ENCODE measurements at places on chromosomes 12 and 14. TPM values are rescaled to one million over a fixed set of nuclear protein-coding genes. Genes with fewer than 3 reads are reported as not detected.

DNA sequence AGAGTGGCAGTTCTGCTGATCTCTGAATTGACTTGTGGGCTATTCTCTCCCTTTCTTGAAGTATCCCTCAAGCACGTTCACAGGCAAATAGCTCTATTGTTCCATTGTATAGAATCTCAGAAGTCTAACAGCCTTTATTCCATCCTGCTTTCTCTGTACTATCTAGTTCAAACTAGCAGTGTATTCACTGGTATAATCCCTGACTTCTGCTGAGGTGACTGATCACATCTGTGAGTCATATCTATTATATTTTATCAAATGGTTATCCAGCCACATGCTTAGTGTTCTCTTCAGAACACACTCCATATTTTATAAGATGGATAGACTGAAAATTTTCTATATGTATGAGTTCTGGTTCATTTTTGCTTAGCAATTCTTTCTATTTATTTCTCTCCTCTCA is 866.1 kb downstream of the C12orf50 start:
- no peak for DNase-seq

GRCh38 chr12:52147367-52147963 is 44.3 kb downstream of the KRT80 start:
- peak; percentile 96 for DNase-seq

The AHNAK2 gene
- 46.5 TPM for polyA plus RNA-seq

The NTN4 gene
- 37.1 TPM for polyA plus RNA-seq

The SERPINA3 gene
- 3.1 TPM for polyA plus RNA-seq

DNA sequence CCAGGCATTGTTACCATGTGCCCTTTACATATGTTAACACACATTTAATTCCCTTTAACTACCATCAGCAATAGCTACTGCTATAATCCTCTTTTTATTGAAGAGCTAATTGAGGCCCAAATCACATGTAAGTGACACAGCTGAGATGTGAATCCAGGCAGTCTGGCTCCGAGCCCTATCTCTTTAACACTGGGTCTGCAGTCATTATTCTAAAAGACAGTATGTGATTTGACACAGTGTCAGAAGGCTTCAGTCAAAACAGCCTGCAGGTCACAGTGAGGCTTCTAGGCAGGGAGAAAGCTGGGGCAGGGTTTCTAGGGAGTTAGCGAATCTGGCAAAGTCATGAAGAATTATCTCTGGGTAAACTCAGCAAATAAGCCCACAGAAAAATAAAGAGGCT is 148.2 kb downstream of the KIF21A start:
- DNase-seq, result no peak

DNA sequence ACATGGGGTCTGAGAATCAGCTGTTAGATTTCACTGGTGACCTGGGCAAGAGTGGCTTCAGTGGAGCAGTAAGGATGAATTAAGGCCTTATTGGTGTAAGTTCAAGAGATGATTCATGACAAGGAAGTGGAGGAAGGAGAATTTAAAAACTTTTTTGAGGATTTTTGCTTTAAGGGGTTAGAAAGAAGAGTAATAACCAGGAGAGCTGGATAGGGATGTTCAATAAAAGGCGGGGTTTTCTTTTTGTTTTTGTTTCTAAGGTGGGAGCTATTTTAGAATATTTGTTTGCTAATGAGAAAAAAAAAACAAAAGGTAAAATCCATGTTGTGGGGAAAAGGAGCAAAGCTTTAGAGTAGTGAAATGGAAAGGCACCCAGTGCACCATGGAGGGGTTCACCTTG is 15.2 kb upstream of the TUBA1B start:
- no peak for DNase-seq

DNA sequence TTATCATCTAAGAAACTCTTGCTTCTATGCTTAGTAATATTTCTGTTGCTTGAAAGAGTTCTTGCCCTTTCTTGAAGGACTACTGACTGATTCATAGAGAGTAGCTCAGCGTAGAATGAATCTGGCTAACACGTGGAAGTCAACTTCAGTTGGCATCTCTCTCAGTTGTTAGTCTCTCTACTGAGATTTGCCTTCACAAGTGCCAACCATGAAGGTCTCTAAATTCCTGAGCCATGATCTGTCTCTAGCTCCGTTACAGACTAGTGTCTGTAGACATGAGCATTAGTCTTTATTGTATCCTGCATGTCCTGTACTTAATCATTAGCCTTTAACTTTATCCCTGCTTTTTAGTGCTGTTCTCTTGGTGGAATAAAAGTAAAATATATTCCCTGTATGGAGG is 19.1 kb upstream of the ALX1 start:
- no peak for DNase-seq

The FAM186B gene
- 0.05 TPM for polyA plus RNA-seq

DNA sequence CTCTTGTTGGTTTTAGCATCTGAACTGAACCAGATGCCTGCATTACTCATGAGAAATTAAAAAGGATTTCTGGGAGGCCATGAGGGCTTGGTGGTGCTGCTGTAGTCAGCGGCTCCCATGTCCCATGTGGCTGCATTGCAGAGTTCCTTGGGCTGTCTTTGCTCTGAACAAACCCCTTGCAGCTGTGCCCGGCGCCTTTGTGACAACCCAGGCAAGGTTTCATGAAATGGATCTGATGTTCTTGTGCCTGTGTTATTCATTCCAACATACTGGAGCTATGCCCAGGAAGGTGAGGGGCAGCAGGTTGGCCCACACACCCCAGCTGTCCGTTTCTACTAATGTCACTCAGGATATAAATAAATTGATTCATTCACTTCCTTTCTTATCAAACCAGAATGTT is 40.8 kb downstream of the TGFB3 start:
- DNase-seq, result no peak

DNA sequence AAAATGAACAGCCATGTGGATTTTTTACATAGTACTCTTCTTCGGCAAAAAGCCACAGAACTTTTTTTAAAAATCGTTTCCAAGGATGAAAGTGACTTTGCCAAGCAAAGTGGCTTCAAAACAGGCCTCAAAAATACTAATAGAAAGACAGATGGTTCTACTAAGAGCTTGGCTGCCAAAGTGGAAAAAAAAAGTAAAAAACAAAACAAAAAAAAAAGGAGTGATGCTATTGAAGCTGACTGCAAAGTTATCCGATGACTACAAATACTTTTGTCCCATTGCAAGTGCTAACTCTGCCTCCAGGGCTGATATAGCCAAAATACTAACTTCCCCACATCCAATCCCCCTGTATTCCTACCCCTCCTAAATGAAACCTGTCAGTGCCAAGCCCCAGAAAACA is 277.6 kb downstream of the SOX5 start:
- no peak for DNase-seq

- DNase-seq, result no peak
Measured at GRCh38 chr12:47087088-47087688, 7.4 kb upstream of the AMIGO2 start.

GRCh38 chr12:131919366-131920156 is 9.5 kb upstream of the PUS1 start:
- no peak for DNase-seq

GRCh38 chr14:24369463-24369862 is 1.5 kb downstream of the NFATC4 start:
- no peak for DNase-seq

GRCh38 chr12:97082029-97082428 is 175.0 kb downstream of the NEDD1 start:
- no peak for DNase-seq

The FITM1 gene
- polyA plus RNA-seq, result 0.36 TPM

DNA sequence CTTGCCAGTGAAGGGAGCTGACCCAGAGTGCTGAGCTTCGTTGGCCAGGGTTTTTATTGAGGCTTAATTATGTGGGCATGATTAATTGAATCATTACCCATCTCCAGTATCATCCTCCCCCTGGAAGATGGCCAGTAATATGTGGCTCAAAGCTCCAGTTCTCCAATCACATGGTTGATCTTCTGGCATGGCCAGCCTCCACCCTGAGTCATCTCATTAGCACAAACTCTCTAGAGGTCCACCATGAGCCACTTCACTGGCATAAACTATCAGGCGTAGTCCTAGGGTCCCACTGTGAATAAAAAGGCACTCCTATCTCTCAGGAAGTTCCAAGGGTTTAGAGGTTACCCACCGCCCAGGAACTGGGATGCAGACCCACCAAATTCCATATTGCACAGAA is 135.0 kb downstream of the ANO6 start:
- DNase-seq, result no peak

DNA sequence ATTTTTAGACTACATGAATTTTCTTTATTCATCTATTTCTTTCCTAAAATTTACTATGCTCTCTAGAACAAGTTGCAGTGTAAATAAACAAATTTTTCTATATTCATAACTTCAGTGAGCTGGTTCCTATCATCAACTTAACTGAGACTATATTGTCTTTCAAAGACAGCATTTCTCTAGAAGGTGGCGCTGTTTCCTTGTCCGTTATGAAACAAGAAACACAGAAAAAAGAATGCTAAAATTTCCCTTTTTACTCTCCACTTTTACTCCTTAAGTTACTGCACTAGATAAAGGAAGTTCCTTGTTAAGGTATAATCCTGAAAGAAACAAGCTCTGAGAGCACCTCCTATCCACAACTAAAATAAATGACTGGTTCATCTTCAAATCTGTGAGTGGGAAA is 8.2 kb upstream of the CLEC2A start:
- DNase-seq, result peak; percentile 8

The ZC2HC1C gene
- polyA plus RNA-seq, result 2.7 TPM

- DNase-seq, result no peak
Measured at GRCh38 chr14:80705241-80705980, 236.1 kb downstream of the CEP128 start.

The OLR1 gene
- 0.92 TPM for polyA plus RNA-seq

DNA sequence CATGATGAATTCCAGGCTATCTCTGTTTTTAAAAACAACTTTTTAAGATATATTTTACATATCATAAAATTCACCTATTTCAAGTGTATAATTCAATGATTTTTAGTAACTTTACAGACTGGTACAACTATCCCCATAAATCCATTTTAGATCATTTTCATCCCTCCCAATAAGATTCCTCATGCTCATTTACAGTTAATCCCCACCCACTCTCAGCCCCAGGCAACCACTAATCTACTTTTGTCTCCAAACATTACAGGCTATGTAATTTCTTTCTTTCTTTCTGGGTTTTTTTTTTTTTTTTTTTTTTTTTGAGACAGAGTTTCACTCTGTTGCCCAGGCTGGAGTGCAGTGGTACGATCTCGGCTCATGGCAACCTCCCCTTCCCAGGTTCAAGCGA is 81.3 kb downstream of the DNAI7 start:
- DNase-seq, result no peak

The TPH2 gene
- not detected for polyA plus RNA-seq

GRCh38 chr12:67525617-67525884 is 123.0 kb upstream of the DYRK2 start:
- DNase-seq, result no peak

DNA sequence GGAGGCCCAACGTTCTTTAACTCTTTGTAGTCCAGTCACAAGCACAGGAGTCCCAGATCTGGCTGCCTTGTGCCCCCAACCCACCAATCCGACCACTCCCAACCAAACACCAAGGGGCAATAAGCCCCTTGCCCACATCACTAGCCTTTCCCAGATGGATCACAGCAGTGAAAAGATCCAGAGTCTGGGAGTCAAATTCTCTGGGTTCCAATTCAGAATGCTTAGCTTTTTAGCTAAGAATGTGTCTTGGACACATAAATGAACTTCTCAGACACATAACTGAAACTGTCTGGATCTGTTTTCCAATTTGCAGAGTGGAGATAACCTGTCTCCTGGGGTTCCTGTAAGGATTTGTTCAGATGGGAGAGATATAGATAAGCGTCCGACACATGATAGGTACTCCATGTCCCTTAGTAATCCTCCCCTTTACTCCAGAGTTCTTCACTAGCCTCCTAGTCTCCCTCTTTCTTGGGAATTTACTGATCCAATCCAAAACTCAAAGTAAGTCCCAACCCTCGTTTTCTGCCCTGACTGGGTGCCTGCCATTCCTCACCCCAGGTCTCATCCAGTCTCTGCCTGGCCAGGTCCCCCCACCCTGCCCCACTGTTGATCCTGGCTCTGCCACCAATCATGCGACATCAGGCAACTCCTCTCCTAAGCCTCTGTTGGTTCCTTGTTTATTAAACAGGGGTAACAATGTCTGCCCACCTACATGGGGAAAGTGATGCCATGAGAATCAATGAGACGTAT is 439 bp upstream of the TNFRSF1A start:
- DNase-seq, result no peak

DNA sequence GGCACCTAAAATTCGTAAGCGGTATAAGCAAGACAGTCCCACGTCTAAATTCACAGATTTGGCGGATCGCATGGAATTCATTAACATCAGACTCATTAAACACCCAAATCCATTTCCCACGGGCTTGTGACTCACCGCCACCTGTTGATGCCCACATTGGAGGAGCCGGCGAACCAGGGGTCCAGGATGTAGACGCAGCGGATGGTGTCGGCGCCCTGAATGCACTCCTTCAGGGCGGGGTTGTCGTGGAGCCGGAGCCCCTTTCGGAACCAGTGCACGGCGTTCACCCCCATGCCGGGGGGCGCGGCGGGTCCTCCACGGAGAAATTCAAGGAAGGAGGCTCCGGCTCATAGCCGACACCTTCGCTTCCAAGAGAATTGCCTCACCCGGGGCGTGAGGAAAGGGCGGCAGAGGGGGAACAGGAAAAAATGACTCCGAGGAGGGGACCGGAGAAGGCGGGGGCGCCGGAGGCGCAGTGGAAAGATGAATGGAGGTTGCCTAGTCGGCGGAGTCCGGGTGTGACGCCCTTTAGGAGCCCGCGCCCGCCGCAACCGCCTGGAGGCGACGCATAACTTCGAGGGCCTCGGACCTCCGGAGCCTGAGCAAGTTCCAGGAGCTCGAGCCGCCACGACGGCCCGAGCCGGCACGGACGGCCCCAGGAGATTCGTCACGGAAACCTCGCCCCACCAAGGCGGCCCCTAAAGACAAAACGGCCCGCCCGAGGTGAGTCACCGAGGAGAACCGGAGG is 506 bp downstream of the CRY1 start:
- peak; percentile 20 for DNase-seq

- no peak for DNase-seq
Measured at GRCh38 chr12:54147606-54148005, 41.2 kb downstream of the SMUG1 start.

- DNase-seq, result no peak
Measured at GRCh38 chr12:100963381-100963780, 168.8 kb downstream of the ANO4 start.

The CRIP2 gene
- polyA plus RNA-seq, result 67.3 TPM

DNA sequence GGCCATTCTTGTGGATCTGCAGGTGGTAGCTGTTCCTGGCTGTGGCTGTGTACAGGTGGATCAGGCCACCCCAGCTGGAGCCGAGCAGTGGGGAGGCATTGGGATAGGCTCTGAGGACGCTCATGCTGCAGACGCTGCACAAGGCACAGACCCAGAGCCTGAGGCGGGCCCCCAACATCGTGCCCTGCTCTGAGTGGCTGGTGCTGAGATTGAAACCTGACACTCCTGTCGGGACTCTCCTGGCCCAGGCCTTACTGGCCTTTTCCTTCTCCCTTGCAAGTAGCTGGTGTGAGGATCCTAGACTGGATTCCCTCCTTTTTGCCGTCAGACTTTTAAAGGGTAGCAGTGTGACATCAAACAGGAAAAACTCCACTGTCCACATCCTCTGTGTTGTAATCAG is at the start of gene FGF23:
Gene FGF23, minus strand, starts transcription at position 308 of the 400 bp plus-strand sequence. Its CDS starts 130 bp downstream, at position 178.
- DNase-seq, result no peak

Measured in A549 (cell line).